D721Med (cell line): ENCODE measurements at places on chromosomes 5 and 9.

DNA sequence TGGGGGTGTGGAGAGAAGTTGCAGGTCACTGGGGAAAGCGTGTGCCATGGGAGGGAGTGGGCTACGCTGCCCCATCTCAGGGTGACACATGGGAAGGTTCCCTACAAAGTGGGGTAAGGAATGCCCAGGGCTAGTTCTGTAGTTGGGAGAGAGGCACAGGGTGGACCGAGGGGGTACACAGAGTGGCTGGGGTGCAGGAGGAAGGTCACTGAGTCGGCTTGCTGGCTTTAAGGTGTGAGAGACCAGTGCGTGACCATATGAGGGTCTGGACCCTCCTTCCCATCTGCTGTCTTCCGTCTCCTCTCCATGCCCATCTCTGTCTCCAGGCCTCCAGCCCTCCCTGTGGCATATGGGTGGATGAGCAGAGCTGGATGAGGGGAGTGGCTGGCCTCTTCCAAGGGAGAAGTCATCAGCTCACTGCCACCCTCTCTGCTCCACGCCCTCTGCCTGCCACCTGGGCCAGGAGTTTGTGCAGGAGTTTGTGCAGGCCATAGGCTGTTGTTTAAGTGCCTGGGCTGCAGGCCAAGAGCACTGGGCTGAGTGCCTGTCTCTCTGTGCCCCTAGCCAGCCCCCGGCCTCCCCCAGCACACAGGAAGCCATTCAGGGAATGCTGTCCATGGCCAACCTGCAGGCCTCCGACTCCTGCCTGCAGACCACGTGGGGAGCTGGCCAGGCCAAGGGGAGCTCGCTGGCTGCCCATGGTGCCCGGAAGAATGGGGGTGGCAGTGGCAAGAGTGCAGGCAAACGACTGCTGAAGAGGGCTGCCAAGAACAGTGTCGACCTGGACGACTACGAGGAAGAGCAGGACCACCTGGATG lies 96.8 kb downstream of the PHF2 start:
- DNase-seq: no peak

GRCh38 chr9:91037511-91038482 lies 236.2 kb downstream of the SYK start:
- no peak for DNase-seq

DNA sequence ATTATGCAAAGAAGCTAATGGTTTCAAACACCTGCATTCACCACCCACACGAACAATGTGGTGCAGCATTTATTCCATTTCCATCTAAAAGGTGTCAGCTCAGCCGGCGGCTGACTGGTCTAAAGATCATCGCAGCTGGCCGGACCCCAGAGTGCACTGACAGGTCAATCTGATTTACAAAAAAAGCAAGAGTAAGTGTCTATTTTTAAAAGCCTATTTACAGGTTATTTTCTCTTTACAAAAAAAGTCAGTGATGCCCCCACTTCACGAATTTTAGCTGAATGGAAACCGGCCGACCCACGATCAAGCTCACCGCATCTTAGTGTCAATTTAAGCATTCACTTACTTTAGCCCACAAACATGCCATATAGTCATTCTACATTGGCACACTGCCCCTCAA lies 58.3 kb downstream of the SEMA4D start:
- DNase-seq: no peak

- no peak for DNase-seq
Measured at GRCh38 chr5:145908206-145908960, 28.0 kb upstream of the SH3RF2 start.

- no peak for DNase-seq
Measured at GRCh38 chr9:129348890-129349664, 171.0 kb upstream of the IER5L start.
